ENCODE measurements at places on chromosomes 12 and 14.
A peak's percentile ranks its signal among the peaks of the same experiment; 100 is the strongest.

- DNase-seq: no peak
These were observed 736 bp upstream of the PHLDA1 start for GRCh38 chr12:76032043-76032981.

DNA sequence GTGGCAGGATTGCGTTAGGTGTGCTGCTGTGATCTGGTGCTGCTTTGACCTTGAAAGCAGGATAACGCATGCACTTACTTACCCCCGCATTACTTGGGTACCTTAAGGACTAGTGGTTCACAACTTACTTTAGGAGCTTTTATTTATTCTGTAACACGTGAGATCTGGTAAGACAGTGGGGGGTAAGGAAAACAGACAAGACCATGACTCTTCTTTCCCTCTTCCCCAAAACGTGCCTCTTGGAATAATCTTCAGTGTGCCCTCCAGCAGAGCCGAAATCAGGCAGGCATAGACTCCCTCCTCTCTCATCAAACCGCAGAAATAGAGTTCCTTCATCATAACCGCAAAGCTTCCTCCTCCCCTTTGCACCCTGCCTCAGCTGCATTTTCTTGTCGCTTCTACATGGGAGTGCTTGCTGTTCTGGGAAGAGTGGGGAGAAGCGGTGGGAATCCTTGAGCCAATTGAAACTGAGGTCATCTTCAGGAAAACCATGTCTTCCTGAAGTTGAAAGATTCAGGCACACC is 43.4 kb downstream of the RAD52 start:
- DNase-seq: no peak

DNA sequence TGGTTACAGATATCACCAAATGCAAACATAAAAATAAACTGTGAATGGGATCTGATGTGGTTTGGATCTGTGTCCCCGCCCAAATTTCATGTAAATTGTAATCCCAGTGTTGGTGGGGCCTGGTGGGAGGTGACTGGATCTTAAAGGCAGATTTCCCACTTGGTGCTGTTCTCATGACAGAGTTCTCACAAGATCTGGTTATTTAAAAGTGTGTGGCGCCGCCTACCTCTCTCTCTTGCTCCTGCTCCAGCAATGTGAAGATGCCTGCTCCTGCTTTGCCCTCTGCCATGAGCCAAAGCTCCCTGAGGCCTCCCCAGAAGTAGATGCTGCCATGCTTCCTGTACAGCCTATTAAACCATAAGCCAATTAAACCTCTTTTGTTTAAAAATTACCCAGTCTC is 47.8 kb downstream of the SLC25A21 start:
- no peak for DNase-seq

- DNase-seq: no peak
These were observed 87.9 kb downstream of the GAS2L3 start for GRCh38 chr12:100661300-100661951.

DNA sequence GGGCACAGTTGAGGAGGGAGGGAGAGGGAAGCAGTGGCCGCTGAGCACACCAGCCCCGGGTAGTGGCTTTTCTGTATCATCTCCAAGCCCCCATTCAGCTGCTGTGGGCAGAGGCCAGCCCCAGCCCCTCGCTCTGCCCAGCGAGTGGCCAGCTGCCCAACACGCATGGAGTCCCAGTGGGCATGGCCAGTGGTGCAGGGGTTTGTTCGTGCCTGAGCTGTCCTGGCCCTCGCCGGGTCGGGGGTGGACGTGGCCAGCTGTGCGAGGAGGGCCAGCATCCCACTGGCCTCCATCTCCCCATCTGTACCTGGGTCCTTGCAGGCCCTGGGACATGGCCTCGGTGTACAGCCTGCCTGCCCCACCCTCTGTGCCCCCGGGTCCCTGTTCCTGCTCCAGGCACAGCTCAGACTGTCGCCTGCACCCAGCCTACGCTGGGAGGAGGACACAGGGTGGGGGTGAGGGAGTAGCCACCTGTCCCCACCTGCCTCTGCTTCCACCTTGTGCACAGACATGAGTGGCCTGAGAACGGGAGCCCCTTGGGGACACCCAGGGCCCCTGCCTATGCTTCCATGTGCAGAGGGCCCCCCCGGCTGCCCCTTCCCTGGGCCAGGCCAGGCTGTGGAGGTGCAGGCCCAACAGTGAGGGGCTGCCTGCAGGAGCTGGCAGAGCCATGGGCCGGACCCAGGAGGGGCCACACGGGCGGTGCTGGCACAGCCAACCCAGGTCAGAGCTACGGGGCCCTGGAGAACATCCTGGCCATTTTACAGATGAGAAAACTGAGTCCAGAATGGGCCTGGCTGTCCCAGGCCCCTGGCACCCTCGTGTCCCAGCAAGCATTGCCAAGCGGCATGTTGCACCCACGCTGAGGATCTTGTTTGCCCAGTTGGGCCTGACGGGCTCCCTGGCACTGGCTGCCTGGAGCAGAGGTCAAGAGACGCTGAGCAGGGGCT is 4.3 kb downstream of the INF2 start:
- DNase-seq: no peak

DNA sequence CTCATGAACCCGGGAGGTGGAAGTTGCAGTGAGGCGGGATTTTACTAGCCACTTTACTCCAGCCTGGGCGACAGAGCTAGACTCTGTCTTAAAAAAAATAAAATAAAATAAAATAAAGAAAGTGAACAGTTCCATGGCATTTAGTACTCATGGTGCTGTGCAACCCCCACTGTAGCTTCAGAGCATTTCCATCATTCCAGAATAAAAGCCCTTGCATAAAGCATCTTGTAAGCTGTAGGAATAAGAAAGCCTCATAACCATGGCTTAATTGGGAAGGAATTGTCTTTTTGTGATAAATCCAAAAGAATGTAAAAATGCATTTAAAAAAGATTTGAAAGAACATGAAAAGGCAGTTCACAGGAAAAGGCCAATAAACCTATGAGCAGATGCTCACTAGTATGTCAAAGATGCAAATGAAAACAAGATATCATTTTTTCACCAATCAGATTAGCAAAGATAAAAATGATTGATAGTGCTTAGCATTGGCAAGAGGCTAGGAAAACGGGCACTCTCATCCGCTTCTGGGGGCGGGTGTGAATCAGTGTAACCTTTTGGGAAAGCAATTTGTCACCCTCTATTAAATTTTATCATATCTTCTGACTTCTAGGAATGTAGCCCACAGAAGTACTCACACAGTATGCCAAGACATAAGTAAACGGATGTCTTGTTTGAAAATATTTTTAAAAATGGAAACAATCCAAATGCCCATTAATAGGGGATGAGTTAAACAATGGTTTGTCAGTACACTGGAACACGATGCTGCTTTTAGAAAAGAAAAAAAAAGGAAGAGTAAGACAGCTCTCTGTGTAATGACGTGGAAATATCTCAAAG is 46.6 kb downstream of the CFAP251 start:
- DNase-seq: no peak

- no peak for DNase-seq
These were observed 69.8 kb downstream of the ANO6 start for GRCh38 chr12:45285717-45286116.

- no peak for DNase-seq
These were observed 34.6 kb downstream of the LMNTD1 start for GRCh38 chr12:25518512-25518911.

DNA sequence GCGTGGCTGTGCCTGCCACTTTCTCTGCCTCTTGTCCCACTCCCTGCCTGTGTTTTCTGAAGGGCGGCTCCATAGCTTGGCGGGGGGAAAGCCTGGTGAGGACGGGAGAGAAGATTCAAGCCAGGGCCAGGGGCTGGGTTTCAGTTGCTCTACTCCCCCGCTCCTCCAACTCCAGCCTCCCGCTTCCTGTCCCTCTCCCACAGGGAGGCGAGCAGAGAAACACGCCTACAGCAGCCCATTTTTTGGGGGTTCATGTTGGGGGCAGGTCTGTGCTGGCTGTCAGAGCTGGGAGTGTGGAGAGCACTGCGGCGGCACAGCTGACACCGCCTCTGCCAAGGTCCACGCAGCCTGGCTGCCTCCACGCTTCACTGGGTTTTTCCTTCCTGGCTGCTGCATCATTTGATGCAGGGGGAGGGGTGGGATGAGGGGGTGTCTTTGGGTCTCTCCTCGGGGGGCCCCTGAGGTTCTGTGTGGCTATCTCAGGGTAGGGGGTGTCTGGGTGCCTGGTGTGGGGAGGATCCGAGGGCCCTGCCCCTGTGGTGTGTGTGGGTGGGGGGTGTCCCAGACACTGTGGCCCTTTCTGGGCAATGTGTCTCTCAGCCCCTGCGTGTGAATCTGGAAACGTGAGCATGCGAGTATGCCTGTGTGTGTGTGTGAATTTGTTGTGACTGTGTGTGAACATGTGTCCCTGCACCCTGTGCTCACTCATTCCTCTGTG is 10.7 kb upstream of the KRT80 start:
- DNase-seq: no peak

GRCh38 chr12:89353188-89353822 is 1.0 kb upstream of the DUSP6 start:
- DNase-seq: no peak

DNA sequence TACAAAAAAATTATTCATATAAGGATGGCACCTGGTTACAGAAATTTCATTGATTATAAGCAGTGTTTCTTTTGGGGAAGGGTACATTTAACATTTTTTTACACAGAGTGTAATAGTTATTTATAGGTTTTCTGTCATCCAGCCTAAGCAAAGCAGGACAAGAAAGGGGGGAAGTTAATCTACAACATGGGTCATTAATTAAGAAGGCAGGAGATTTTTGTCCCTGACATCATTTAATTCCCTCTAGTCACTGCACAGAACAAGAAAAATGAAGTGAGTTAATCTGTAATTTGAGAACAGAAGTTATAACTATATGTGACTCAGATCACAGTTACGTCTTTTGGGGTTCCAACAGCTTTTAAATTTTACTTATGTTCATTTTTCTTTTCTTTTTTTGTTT is 173.4 kb downstream of the PTPRO start:
- no peak for DNase-seq

- no peak for DNase-seq
These were observed 10.3 kb upstream of the INF2 start for GRCh38 chr14:104678901-104679705.

- DNase-seq: no peak
These were observed 49.6 kb upstream of the HECTD1 start for GRCh38 chr14:31257244-31257553.

GRCh38 chr14:33755358-33755757 is 195.5 kb downstream of the EGLN3 start:
- no peak for DNase-seq

DNA sequence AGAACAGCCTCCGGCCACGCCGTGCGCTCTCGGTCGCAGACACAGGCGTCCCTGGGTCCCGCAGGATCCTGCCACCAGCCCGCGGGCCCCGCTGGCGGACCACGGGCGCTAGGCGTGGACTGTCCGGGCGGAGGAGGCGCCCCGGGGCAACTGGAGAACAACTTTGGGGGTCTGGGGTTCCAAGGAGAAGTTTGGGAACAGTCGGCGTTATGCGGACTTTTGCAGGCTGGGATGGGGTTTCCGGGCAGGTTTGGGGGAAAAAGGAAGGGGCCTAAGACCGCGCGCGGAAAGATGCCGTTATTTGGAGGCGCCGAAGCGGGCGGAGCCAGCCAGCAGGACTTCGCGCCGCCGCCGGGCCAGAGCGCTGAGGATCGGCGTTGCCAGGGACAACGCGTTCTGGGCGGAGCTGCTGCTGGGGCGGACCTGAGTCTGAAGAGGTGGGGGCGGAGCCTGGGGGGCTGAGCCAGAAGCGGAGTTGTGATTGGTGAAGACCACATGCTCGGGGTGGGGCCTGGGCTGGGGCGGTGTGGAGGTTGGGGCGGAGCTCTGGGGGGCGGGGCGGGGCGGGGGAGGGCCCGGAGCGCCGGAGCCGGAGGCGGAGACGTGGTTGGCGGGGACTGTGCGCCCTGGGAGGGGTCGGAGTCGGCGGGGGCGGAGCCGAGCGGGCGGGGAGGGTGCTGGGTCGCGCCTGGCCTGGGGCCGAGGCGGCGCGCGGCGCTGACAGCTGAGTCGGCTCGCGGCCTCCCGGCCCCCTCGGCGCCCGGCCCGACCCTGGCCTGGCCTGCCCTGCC is at the start of gene CYP46A1:
TSS of gene CYP46A1 (plus strand) at position 680 of the 791 bp plus-strand sequence. CDS start 120 bp downstream, outside the sequence.
- peak; percentile 90 for DNase-seq

DNA sequence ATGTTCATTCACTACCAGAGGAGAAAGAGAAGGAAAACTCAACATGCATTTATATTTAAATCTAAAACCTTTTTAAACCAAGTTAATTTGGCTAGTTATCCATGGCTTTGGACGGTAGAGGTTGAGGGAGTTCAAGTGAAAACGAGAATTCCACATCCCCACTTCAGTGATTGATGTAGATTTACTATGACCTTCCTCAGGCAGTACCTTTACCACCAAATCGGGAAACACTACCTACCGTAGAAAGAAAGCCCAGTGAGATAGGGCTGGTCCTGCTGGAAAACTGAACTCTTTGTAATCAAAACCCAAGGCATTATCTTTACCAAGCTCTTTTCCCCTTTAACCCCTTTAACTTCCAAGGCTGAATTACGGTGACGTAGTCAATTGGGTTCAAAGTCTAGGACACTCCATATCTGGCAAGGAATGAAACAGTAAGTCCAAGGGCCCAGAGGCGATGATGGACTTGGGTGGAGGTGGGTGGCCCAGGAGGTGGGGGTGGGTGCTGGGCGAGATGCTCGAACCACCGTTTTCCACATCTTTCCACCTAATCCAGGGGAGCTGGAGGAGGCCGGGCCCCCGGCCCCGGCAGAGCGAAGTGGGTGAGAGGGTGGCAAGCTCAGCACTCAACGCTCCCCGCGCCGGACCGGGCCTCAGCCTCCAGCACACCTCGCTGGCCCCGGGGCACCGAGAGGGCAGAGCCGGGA is 618 bp downstream of the SEC23A start:
- DNase-seq: no peak

DNA sequence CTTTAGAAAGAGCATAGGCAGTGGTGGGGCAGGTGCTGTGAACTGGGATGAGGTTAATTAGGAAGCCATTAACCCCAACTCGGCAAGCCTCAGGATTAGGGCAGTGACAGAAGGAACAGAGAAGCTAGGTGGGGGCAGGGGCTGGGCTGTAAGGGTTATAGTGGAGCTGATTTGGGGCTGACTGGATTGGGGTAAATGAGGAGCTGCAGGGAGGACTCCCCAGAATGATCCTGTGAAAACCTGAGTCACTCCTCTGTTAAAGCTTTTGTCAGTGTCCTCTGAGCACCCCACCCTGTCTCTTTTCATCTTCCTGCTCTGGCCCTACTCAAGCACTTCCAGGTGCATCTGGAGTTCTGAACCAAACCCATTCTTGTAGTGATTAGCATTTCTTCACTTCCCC is 4.4 kb downstream of the KLC1 start:
- no peak for DNase-seq

Data from NCI-H187 treated with DMSO at 0.1 percent for 48 hours (cell line).